ENCODE measurements at places on chromosomes 11 and 22.

DNA sequence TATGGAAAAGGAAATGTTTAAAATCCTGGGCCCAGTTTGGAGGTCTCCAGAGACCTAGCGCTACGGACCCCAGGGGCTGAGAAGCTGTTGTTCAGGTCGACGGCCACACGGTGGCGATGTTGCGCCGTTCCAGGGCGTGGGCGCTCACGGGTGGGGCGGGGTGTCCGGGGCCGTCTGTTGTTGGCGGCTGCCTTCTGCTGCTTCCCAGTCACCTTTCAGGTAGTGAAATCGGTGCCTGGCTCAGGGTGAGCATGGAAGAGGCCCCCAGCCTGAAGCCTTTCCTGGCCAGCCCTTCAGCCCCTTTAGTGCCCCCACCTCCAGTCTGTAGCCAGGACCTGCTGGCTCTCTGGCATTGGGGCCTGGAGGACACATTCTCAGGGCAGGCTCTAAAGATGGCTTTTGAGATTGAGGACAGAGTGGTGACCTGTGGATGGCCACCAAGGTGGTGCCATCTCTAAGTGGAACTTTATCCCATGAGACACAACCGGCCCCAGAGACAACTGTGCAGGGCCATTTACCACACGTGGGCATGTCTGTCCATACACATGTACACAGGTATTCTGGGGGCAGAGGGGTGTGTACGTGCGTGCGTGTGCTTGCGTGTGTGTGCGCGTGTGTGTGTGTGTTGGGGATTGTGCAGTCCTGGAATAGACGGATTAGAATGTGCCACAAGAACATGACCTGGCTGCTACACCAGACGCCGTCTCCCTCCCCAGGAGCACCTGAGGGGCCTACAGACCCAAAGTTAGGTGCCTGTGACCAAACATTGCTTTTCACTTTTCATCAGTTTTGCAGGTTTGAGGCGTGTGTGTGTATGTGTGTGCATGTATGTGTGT lies 53.8 kb downstream of the ST14 start:
- DNase-seq, result peak; percentile 64

DNA sequence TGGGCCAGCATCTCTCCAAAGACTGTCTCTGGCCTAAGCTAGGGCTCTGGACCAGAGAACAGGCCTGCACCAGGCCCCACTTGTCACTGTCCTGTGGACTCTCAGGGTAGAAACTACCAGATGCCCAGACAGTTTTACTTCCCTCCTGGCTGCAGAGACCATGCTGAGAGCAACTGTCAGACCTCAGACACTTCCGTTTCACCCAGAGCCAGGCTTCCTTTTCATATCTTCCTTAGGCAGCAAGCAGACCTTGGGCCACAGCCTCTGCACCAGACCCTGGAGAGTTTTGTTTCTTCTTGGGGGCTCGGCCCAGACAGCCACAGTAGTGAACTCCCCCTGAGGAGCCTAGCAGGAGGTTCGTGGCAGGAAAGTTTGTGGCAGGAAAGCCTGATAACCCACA lies 12.1 kb upstream of the FCHSD2 start:
- peak; percentile 56 for DNase-seq

DNA sequence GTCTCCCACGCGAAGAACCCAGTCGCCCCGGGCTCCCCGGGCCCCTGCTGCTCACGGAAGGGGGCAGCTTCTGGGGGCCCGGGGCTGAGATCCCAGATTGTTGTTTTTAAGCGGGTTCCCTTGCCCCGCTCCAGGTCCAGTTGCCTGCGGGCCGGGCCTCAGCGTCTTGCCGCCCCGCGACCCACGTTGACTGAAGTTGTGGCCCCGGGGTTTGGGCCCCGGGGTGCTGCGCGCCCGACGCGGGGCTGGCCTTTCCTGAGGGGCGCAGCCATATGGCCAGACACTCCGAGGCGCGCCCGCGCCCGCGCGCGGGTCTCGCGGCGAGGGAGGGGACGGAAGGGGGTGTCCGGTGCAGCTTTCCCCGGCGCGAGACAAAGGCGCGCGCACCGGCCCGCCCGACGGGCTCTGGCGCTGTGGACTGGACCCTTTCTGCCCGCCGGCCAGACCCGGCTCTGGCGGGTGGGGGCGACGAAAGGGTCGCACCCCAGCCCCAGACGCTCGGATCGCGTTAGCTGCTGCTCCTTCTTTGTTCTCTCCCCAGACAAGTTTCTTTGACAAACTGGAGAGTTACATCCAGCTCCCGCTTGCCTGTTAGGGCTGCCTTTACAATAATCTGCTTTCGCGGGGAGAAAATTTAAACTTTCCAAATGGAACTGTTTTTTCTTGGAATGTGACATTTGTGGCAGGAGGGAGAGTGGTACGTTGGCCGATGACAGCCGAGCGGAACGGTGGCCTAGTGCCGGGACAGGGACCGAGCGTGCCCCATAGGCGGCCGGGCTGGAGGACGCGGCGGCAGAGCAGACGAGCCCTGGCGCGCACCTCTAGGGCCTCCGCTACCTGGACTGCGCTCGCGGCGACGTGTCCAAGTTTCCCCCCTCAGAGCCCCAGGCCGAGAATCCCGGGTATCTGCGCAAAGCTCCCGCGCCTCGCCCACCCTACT lies 716 bp downstream of the AMOTL1 start:
- DNase-seq, result no peak

GRCh38 chr11:72271980-72272379 lies 28.0 kb upstream of the PHOX2A start:
- no peak for DNase-seq

GRCh38 chr11:62004473-62004872 lies 37.0 kb upstream of the FTH1 start:
- no peak for DNase-seq

DNA sequence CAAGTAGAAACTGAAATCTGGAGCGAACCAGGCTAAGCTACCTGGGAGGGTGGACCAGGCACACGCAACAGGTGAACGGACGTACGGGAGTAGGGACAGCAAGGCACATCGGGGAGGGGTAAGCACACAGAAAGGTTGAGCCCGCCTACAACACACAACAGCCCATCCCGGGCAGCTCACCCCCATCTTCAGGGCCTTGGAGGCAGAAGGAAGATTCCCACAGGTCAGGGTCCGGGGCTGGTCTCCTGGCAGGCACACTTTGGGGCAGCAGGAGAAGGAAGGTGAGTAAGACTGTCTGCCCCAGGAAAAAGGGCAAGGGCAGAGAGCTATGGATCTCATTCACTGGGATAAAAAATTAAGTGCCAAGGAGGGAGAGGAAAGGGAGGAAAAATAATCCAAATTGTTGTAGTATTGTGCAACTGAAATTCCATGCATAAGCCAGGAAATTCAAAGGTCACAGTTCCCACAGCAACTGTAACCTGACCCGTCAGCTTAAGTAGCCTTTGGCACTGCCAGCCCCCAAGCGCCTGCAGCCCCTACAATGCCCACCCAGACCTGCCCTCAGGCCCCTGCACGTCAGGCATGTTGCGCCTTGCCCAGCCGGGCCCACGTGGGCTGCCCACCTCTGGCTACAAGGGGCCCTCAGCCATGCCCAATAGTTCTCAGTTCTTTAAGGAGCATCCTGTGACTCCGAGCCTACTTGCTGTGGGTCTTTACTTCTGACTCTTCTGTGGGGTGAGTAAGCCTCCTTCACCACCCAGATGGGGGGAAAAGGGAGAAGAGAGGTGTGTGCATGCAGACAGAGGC lies 51.8 kb downstream of the MICAL3 start:
- no peak for DNase-seq

- DNase-seq, result no peak
These were observed 67.1 kb downstream of the PIWIL3 start for GRCh38 chr22:24707470-24707801.

- peak; percentile 57 for DNase-seq
These were observed at the start of gene TSPO for GRCh38 chr22:43151251-43152002. Gene TSPO, plus strand, starts transcription at chr22:43151559. Its CDS starts 7,680 bp downstream, at chr22:43159239.

- no peak for DNase-seq
These were observed 69.8 kb upstream of the MTMR2 start for GRCh38 chr11:95993438-95994298.

DNA sequence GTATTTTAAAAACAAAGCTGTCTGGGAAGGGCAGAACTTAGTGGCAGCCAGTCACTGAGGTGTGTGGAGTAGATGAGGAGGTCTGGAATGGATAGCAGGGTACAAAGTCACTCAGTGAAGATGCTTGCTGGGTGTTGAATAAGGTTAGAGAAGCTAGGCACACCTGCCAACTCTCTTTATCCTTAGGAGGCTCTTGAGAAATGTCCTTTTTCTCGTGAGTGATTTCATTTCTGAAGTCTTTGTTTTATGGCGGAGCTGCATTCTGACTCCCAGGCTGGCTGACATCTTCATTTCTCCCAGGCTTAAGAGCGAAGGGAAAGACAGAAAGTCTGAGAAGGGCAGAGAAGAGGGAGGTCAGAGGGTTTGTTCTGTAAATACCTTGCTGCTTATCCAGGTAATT lies 31.0 kb downstream of the CECR2 start:
- DNase-seq, result no peak

DNA sequence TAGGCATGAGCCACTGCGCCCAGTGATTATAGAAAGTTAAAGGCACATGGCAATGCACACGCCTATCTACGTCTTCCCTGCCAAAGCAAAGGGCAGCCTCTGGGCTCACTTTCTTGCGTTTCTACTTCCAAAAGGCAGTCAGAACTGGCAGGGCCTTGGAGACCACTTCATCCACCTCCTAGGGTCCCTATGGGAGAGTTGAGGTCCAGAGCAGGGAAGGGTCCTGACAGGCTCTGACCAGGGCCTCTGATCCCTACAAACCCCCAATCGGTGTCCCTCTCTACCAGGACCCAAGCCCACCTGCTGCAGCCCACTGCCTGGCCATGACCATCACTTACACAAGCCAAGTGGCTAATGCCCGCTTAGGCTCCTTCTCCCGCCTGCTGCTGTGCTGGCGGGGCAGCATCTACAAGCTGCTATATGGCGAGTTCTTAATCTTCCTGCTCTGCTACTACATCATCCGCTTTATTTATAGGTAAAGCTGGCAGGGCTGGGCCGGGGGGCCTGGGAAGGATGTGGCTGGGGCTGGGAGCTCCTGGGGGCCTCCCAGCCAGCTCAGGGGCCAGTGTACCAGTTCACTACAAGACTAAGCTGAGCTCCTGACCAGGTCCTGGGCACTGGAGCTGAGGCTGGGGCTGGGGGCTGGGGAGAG lies 1.5 kb downstream of the BEST1 start:
- no peak for DNase-seq

DNA sequence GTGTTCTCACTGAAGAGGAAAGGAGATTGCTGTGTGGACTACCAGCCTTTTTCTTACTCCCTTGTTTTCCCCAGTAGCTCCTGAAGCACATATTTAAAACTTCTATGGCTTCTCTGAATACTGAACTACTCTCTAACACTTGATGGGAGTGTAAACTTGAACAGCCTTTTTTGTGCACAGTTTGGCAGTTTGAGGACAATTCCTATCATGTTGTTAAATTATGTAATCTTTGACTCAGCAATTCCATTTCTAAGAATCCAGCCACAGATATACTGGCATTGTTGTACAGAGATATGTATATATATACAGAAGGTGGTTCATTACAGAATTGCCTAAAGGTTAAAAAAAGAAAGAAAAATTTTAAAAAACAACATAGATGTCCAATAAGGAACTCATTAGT lies 47.1 kb upstream of the EED start:
- no peak for DNase-seq

DNA sequence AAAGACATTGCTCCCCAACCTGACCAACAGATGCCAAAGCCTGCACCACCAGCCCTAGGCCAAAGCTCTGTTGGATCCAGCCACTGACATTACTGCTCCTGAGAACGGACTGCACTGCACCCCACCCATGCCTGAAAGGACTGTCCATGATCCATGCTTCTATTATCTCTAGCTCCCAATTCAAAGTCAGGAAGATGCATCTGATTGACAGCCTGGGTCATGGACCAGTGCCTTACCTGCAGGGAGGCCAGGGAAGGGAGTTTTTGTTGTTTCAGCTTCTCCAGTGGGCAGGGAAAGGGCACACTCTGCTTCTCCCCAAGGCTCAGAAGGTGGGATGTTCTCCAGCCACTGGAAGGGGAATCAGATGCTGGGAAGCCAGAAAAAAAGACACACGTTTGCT lies 4.8 kb upstream of the PRDM11 start:
- DNase-seq, result no peak

DNA sequence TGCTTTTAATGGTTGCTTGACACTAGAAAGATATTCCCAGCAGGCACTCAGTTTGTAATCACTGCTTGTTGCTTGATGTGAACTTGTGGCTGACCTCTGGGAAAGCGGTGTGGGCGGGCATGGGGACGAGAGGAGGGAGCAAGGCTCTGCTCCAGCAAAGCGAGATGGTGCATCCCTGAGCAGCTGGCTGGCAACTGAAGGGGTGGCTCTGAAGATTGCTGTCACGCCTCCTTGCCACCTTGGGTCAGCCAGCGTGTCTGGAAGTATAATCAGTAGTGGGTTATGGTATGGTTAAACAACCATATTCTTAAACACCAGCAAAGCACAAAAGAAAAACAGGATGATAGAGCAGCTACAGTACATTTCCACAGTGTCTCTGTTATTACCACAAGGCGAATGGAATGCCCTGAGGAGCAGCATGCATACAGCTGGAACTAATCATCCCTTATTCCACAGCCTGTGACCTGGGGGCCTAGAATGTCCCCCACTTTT lies 124.5 kb downstream of the TRIM44 start:
- no peak for DNase-seq

DNA sequence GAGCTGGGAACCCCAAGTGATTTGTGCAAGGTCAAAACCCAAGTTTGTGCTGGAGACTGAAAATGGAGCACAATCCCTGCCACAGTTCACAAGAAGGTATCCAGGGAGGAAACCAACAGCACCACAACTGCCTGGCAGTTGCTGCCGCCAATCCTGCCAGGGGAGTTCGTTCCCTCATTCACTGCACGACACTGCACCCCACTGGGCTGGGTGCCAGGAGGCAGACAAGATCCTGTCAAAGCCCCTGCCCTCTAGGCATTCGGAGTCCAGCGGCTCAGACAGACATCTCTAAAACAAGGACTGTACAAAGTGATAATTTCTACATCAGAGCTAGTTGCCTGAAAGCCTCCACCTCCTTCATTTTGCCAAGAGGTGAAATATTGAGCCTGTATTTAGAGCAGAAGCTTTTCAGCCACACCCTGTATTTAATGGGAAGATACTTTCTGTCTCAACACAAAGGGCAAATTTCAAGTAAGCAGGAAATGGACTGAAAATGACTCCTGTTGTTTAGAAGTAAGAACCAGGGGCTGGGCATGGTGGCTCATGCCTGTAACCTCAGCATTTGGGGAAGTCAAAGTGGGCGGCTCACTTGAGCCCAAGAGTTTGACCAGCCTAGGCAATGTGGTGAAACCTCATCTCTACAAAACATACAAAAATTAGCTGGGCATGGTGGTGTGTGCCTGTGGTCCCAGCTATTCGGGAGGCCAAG lies 277.4 kb upstream of the NARS2 start:
- no peak for DNase-seq

DNA sequence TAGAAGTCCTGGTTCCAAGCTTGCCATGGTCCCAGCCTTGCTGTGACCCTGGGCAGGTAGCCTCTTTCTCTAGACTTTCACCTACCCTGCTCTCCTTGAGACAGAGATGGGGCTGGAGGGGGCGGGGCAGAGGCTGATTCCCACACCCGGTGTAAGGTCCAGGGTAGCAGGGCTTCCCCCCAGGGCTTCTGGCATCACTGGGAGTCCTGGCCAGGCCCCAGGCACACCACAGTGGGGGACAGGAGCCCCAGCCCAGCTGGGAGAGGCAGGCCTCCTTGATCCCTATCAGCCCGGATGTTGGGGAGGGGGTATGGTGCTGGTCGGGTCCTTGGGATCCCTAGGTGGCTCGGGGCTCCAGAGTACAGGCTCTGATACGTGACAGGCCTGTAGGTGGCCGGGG lies 1.7 kb upstream of the NUDT8 start:
- no peak for DNase-seq

Measured in activated CD4-positive, alpha-beta T cell treated with anti-CD3 and anti-CD28 coated beads, Interleukin-2, amount 50 U/mL, for 16 hours (primary cell).